ENCODE measurements at places on chromosomes 2 and 18. TPM values are rescaled to one million over a fixed set of nuclear protein-coding genes. Genes with fewer than 3 reads are reported as not detected.

The MATN3 gene
- total RNA-seq, result 0.30 TPM

The POU3F3 gene
- total RNA-seq, result 0.59 TPM

The PAX3 gene
- 11.9 TPM for total RNA-seq

The LOXHD1 gene
- 2.8 TPM for total RNA-seq

The SPDYA gene
- total RNA-seq, result 3.3 TPM

Data from skin of body (tissue), 3 donors.